ENCODE measurements at places on chromosomes 12 and 14. TPM values are rescaled to one million over a fixed set of nuclear protein-coding genes. Genes with fewer than 3 reads are reported as not detected.

- peak; percentile 70 for DNase-seq
These were observed at the start of gene RASSF8 for GRCh38 chr12:25958428-25959070. Gene RASSF8 (plus strand): TSS chr12:25958682. CDS start chr12:26055344, 96,662 bp downstream.

GRCh38 chr12:90298289-90298948, 589.8 kb upstream of the ATP2B1 start:
- no peak for DNase-seq

GRCh38 chr14:82080370-82080769, 546.7 kb upstream of the SEL1L start:
- DNase-seq, result no peak

Gene SLC38A4
- total RNA-seq, result not detected

Gene SERPINA4
- total RNA-seq, result not detected

Gene FGF6
- total RNA-seq, result not detected

DNA sequence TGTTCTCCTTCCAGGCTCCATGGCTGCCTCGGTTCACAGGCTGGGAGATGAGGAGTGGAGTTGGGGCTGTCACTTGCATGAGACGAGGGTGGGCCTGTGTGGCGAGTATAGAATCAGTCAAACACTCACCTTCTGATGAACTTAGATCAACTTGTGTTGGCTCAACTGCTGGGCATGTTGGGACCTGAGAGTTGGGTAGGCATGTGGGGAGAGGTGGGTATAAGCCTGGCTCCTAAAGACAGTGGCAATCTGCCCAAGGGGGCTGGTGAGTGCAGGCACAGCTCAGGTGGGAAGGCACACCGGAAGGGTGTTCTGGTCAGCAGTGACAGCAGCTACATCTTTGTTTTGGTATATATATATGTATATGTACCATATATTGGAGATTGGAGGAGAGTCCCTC, 30.1 kb upstream of the TDRD9 start:
- DNase-seq, result no peak

Gene CLEC9A
- total RNA-seq, result not detected

DNA sequence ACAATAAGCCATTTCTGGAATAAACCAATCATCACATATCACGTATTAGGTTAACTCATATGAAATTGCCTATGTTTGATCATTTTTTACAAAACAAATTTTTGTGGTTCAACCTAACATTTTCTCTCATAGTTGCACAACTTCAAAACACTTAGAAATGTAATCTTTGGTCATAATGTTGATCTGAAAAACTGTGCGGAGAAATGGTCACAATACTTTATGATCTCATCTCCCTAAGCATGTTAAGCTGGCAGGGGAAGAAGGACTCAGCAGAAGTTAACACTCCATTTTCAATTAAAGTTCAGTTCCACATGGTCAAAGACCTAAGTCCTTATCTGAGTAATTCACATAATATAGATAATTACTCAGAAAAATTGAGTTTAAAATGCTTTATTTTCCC, 194.8 kb downstream of the CAPZA3 start:
- no peak for DNase-seq

DNA sequence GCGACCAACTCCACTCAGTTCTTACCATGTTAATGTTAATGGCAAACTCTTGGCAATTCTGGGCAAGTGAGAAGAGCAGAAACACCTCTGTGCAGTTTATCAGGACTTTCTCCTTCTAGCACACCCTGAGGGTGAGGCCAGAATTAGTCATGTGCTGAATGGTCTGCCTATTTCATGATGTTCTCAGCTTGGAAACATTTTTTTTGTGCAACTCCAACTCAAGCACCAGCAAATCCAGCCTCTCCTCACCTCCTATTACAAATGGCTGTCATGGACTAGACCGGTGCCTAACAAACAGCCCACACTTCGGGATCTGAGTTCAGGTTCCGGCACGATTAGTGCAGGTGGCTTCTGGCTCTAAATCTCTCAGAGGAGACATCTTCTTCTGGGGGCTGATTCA, 246.0 kb downstream of the ZFP36L1 start:
- DNase-seq, result no peak

- DNase-seq, result no peak
These were observed 1100.2 kb downstream of the FSCB start for GRCh38 chr14:43406931-43407330.

Gene DIO3
- not detected for total RNA-seq

Gene DPF3
- 1.3 TPM for total RNA-seq

- no peak for DNase-seq
These were observed at the start of gene TNFAIP2 for GRCh38 chr14:103122947-103123633. Gene TNFAIP2 (plus strand): TSS chr14:103123461. CDS start chr14:103126458, 2,997 bp downstream.

Gene TPCN1
- total RNA-seq, result 14.3 TPM

DNA sequence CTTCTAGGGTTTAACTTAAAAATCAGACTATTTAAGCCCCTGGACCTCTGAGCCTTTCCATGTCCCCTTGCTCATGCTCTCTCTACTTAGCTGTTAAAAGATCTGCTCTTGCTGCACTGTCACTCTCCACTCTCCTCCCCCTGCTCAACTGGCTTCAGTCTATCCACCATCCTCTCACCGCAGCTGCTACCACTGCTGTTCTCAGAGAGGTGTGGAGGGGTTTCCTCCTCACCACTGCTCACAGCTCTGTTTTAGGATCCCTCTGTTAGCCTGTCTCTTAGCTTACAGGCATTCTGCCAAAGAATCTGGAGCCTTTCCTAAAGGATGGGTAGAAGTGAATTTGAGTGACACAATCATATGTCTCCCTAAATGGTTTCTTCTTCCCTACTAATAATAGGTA, 43.7 kb upstream of the ATP2B1 start:
- no peak for DNase-seq

Gene TMEM52B
- 0.08 TPM for total RNA-seq

DNA sequence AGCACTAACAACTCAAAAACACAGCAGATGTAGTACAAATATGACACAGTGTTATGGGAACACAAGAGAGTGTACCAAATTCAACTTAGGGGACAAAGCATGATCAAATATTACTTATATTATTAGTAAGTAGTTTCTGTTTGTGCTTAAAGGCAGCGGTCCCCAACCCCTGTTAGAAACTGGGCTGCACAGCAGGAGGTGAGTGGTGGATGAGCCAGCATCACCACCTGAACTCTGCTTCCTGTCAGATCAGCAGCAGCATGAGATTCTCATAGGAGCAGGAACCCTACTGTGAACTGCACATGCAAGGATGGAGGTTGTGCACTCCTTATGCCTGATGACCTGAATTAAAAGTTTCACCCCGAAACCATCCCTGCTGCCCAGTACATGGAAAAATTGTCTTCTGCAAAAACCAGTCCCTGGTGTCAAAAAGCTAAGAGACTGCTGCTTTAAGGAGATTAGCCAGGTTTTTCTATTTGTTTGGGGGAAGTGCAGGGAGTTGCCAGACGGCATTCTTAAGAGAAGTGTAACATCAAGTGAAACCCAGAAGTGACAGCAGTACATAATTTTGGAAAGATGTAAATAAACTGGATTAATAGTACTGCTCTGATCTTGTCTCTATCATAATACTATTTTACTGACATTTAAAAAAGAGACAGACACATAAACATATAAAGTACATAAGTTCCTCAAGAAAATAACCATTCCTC, 26.7 kb downstream of the GTF2A1 start:
- DNase-seq, result no peak

Gene ANKRD33
- total RNA-seq, result not detected

Gene RND1
- 0.11 TPM for total RNA-seq

Gene MGAT4C
- 0.08 TPM for total RNA-seq

Gene CEBPE
- not detected for total RNA-seq

Gene HNF1A
- total RNA-seq, result not detected

- no peak for DNase-seq
These were observed 34.8 kb downstream of the IL31 start for GRCh38 chr12:122139266-122139665.

Gene TAS2R9
- not detected for total RNA-seq

DNA sequence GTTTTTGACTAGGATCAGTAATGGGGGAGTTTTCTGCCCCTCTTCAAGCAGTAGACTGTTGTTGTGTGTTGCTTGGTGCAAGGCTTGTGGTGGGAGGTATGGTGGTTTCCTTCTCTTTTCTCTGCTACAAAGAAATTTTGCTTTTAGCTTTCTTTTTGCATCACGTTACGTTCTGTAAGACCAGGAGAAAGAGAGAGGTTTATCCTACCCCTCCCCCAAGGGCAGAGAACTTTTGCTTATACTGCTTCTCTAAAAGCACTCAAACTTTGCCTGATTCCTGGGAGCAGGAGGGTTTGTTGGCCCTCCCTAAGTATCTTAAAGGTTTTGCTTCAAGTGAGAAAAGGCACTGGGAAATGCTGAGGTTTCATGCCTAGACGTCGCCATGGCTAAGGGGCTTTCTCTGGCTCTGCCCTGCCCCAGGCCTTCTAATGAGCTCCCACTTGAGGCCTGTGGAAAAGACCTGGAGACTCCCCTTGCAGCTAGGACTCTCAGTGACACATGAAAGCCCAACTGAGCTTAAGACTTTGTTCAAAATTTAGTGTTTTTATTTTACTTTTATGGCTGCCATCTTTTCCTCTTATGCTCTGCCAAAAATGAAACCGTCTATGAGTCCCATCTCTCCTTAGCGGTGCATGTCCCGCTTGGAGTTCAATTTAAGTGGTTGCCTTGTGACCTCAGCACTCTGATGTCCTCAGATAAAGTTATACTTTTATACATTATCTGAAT, 49.2 kb downstream of the EIF2S3B start:
- DNase-seq, result no peak

GRCh38 chr14:49512571-49512970, 73.6 kb downstream of the RPS29 start:
- no peak for DNase-seq

Gene BDKRB2
- not detected for total RNA-seq

Gene OVCH1
- not detected for total RNA-seq

Gene RASSF9
- 0.11 TPM for total RNA-seq

All from SK-MEL-5 (cell line).